ENCODE measurements at places on chromosomes 6 and 20.

GRCh38 chr20:41387444-41387851 lies 20.8 kb upstream of the EMILIN3 start:
- no peak for DNase-seq

DNA sequence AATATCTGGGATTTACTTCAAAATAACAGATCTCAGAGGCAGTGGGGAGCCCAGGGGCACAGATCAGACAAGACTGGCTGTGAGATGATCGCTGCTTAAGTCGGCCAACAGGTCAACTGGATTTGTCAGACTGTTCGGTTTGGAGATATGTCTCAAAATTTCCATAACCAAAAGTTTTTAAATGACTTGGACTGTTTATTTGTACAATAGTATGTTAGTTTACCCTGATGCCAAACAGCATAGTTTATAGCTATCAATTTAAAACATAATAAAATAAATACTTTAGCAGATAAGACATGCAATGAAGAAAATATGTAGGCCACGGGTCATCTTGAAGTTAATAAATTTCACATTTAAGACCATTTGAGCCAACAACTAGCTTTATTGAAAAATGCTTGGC lies 126.7 kb downstream of the IRF4 start:
- no peak for DNase-seq

DNA sequence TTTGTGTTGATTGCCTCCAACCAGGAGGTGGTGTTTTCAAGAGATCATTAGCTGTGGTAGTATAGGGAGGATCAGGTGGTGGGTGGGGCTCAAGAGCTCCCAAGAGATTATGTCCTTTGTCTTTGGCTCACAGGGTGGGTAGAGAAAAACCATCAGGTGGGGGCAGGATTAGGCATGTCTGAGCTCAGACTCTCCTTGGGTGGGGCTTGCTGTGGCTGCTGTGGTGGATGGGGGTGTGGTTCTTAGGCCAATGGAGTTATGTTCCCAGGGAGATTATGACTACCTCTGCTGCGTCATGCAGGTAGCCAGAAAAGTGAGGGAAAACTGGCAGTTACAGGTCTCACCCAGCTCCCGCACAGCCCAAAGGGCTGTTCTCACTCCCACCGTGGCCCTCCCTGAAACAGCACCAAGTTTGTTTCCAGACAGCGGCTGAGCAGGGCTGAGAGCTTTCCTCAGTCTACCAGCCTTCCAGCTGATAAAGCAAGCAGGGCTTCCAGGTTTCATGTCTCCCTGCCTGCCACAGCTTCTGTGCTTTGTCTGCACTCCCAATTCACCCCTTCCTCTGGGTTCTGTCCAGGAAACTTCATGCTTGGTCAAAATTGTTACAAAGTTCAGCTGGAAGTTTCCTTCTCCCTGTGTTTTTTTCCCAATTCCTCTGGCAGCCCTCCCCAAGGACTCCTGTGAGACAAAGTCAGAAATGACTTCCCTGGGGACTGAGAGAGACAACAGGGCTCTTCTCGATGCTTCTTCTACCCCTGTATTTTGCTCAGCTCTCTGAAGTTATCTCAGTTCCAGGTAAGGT lies 481.1 kb upstream of the MAN1A1 start:
- no peak for DNase-seq

GRCh38 chr20:16263582-16263981 lies 309.7 kb downstream of the KIF16B start:
- DNase-seq = no peak

- DNase-seq = no peak
These were observed 3.7 kb upstream of the RNASET2 start for GRCh38 chr6:166959911-166960608.

DNA sequence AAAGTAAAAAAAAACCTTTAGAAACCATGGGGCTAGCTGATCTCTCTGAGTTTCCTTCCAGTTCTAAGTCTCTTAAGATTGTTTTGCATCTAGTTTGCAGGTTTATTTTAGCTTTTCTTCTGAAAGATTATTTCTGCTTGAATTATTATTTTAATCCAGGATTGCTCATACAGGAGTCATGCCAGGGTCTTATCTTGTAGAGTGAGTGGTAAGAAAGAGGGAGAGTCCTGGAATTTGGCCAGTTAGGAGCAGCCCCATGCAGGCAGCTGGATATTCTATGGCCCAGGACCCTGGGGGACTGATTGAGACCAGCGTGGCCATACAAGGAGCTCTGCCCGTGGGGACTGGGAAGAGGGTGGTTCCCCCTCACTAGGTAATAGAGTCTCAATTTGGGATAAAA lies 178.9 kb upstream of the HEY2 start:
- no peak for DNase-seq

DNA sequence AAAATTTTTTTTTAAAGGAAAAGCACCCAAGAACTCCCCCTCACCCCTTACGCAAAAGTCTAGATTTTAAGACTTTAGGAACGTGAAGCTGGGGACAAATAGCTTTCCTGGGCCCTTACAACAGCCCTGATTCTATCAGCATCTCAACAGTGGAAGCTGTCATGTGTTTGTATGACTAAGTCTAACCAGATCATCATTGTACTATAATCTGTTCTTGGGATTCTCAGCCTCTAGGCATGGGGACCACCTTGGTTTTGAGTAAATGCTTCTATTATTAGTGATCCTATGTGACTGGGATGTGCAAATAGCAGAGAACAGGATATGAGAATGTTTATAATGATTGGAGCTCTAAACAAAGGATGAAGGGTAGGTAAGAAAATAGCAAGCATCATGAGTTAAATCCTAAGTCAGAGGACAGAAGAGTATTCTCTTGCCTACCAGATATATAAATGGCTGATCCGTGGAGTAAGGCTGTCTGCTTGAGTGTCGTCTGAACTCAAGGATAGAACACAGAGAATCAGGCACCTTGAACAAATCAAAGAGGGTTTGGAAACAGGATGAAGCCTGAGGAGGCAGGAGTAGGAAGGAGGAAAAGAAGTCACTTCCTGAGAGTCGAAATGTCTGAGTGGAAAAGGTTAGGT lies 105.7 kb upstream of the FAM184A start:
- DNase-seq = no peak
